ENCODE measurements at places on chromosomes 13 and 19.
A peak's percentile ranks its signal among the peaks of the same experiment; 100 is the strongest.

- peak; percentile 52 for DNase-seq
These were observed 102.1 kb downstream of the INSR start for GRCh38 chr19:7191946-7192691.

DNA sequence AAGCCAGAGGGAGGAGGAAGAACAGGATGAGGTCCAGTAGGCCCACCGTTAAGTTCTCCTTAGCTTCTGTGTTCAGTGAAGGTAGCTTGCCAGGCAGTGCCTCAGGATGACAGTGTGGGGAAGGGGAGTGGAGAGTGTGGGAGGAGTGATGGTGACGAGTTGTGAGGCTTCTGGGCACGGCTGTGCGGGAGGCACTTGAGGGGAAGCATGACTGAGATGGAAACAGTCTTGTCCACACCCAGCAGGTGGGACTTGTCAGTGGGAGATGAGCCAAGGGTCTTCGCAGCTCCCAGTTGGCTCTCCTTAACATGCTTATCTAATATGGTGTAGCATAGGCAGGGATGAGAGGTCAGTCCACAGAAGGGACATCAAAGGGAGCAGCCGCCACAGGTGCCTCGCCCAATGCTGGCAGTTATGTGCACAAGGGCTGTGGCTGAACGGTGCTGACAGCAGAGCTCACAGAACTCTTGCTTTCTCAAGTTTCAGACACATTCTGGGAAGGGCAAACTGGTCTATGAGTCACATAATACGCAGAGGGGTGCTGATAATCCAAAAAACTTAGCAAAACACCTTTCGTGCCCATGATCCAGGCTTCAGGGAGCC is 47.5 kb downstream of the OXGR1 start:
- DNase-seq, result no peak

- DNase-seq, result no peak
These were observed 155.5 kb upstream of the STARD13 start for GRCh38 chr13:33441015-33441414.

DNA sequence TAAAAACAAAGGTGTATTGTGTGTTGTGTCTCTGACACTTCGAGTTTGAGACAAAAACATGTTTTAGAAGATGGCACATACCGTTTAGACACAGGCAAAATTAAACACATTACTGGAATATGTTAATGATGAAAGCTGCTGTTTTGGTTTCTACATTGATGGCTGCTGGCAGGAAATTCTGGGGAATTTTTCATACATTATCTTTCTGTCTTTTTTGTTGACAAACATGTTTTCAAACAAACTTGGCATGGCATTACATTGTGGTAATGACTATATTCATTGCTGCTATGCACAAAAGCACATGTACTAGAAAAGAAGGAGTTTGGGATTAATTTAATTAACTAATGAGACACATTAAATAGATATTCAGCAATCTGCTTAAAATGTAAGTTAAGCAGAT is 1187.6 kb downstream of the OLFM4 start:
- DNase-seq, result no peak

DNA sequence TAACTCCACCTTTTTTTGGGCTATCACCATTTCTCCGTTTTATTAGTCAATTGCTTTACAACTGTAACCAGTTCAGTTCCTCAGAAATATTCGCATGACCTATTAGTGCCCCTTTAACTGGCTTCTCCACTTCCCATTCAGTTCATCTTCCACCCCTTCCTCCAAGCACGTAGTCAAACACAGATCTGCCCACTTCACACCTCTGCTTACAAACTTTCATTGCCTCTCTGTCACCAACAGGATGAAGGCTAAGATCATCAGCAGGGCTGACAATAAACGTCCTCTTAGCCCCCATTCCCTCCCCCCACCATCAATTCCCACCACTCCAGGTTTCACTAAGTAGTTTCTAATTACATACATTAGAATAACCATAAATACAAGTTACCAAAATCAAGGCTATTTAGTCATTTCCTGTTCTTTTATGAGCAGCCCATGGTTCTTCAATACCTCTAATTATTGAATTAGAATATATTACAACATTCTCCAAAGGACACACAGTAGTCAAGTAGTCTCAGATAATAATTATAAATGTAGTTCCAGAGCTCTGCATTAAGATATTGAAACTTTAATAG is 95.7 kb downstream of the SPRY2 start:
- DNase-seq, result no peak

- DNase-seq, result no peak
These were observed 23.9 kb upstream of the SPART start for GRCh38 chr13:36370108-36370429.

DNA sequence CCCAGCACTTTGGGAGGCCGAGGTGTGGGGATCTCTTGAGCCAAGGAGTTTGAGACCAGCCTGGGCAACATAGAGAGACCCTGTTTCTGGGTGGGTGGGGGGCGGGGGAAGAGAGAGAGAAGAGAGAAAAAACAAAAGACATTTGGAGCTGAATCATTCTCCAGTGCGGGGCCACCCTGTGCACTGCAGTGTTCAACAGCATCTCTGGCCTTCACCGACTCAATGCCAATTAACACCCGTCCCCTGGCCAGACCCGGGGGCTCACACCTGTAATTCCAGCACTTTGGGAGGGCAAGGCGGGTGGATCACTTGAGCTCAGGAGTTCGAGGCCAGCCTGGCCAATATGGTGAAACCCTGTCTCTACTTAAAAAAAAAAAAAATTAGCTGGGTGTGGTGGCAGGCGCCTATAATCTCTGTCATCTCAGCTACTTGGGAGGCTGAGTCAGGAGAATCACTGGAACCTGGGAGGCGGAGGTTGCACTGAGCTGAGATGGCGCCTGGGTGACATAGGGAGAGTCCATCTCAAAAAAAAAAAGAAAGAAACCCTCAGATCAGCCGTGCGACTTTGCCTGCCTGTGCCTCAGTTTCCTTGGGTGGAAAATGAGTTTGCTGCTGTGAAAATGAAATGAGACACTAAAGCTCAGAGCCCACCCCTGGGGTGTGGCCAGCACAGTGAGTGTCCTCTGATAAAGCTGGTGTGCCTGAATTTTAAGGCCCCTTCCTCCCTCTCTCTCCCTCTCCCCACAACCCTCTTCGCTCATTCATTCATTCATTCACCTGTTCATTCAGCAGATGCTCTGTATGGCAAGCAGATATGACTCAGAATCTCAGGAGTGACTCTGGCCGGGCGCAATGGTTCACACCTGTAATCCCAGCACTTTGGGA is 6.4 kb downstream of the KLF2 start:
- DNase-seq, result no peak

DNA sequence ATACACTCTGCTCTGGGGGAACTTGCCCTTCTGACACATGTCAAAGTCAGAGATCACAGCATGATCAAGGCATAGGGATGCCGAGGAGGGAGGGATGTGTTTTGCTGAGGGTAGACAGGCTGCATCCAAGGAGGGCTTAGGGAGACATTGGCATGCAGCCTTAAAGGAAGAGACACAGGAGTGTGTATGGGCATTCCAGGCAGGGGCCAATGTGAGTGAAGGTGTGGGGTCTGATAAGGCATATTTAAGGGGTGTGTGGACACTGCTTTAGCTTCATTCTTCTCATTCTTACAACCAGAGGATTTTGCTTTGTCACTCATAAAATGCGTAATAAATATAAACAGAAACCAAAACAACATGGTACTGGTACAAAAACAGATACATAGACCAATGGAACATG is 193.4 kb downstream of the RGCC start:
- DNase-seq, result no peak

- DNase-seq, result no peak
These were observed 2.5 kb downstream of the TMEM190 start for GRCh38 chr19:55379174-55379573.

DNA sequence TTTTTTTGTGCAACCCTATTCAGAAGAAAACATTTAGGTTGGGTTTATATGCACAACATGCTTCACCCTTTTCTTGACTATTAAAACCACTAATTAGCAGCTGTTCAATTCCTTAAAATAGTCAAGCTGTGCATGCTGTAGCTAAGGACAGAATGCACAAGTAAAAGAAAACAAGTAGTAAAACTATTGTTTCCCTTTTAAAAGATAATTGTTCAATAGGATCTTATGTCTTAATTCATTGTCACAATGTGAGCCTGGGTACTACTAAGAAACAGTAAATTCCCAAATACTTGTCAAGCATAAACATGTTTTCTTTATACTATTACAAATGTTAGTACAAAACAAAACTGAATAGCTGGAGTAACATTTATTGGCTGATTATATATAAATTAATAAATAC is 32.6 kb upstream of the MIR17HG start:
- no peak for DNase-seq

DNA sequence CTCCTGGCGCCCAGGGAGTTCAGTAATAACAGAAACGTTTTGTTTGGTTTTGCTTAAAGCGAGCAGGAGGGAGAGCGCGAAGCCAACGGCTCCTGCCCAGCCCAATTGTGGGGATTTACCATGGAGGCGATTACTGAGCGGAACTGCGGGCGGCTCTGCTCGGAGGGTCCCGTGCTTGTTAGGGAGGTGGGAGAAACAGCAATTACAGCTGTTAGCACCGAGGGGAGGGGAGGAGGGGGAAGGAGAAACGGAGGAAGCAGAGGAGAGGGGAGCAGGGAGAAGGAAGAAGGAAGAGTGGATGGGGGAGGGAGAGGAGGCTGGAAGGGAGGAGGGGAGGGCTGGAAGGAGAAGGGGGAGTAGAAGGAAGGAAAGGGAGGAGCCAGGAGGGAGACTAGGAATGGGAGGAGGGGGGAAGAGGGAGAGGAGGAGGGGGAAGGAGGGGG is 7.7 kb upstream of the ONECUT3 start:
- DNase-seq, result no peak

GRCh38 chr19:16585808-16586476 is 13.7 kb upstream of the SLC35E1 start:
- peak; percentile 93 for DNase-seq

DNA sequence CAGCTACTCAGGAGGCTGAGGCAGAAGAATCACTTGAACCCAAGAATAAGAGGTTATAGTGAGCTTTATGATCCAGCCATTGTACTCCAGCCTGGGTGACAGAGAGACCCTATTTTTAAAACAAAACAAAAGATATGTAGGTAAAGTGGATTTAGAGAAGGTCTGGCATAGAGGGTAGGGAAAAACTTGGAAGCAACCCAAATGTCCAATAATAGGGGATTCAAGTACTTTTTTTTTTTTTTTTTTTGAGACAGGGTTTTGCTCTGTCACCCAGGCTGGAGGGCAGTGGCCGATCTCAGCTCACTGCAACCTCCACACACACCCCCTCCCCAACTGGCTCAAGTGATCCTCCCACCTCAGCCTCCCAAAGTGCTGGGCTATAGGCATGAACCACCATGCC is 5.8 kb upstream of the PAK4 start:
- DNase-seq, result no peak

DNA sequence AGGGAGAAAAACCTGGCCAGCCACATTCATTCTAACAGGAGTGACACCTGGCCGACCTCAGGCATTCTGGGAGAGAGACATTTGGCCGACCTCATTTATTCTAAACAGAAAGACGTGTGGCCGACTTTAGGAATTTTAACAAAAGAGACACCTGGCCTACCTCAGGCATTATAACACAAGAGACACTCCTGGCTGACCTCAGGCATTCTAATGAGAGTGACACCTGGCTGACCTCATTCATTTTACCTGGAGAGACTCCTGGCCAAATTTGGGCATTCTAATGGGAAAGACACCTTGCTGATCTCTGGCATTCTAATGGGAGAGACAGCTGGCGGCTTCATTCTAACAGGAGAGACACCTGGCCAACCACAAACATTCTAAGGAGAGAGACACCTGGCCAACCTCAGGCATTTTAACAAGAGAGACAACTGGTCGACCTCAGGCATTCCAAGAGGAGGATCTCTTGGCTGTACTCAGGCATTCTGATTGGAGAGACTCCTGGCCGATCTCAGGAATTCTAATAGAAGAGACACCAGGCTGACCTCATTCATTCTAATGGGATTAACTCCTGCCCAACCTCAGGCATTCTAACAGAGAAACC is 1353.9 kb downstream of the UQCRFS1 start:
- no peak for DNase-seq

- DNase-seq, result no peak
These were observed 25.1 kb downstream of the LNX2 start for GRCh38 chr13:27595055-27595811.

- peak; percentile 41 for DNase-seq
These were observed 109.5 kb downstream of the STK24 start for GRCh38 chr13:98467263-98467985.

DNA sequence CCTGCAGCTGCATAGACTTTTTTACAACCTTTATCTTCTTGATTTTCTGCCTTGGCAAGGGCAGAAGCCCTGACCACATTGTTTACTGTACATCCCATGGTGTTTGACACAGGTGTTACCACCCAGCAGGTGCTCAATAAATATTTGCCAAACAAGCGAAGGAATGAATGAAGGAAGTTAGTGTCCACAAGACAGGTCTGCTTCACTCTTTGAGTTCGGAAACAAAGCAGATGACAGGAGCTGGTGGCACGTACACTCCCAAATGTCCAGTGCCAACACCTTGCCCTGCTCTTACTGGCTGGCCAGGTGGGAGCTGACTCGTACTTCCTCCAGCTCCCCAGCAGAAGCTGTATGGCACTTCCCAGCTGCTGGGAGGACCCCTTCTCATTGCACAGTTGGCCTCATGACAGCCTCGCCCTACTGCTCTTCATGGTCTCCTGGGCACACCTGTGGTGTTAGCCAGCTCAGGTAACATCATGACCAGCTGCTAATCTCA is 22.0 kb upstream of the MUC16 start:
- no peak for DNase-seq

DNA sequence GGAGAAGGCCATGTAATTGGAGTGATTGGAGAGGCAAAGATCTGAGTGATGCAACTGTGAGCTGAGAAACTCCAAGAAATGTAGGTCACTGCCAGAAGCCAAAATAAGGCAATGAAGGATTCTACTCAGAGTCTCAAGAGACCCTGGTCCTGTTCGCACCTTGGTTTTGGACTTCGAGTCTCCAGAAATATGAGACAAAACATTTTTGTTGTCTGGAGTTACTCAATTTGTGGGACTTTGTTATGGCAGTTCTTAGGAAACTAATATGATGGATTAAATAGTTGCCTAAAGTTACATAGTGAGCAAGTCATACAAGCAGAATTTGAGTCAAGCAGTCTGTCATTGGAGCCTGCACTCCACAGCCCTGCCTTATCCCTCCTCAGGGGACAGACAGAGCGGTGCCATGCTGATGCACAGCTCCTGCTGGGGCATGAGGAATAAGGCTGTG is 104.2 kb downstream of the ITGBL1 start:
- DNase-seq, result no peak

DNA sequence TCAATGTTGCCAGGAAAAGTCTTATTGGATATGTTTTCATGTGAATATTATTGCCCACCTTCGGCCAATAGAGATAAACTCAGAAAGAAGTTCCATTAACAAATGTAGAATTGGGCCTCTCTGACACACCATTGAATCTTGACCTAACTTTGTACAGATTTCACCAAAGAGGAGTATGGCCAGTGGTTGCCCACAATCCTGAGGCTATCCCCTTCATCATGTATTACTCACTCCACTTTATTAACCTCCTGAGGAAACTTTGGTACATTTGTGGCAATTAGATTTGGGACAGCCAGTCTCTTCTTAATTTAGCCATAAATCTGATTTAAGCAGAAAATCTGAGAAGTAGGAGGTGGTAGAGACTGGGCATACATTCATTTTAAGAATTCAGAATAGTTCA is 53.3 kb upstream of the POSTN start:
- DNase-seq, result no peak

All from suppressor macrophage treated with lipopolysaccharide for 4 hours (primary cell).